ENCODE measurements at places on chromosomes 6 and 20. TPM values are rescaled to one million over a fixed set of nuclear protein-coding genes. Genes with fewer than 3 reads are reported as not detected.
A peak's percentile ranks its signal among the peaks of the same experiment; 100 is the strongest.

- H3K4me1 ChIP-seq = peaks cover 12% of the 10 kb centered on the region
- no peak overlapping the region for H3K4me3 ChIP-seq
- H3K36me3 ChIP-seq = no peaks in the 10 kb centered on the region
- H3K27ac ChIP-seq = no peak overlapping the region
- no peak for DNase-seq
These were observed 4.6 kb upstream of the CPXM1 start for GRCh38 chr20:2804852-2805688.

- DNase-seq = no peak
- H3K27ac ChIP-seq = no peak overlapping the region
- H3K4me3 ChIP-seq = no peak overlapping the region
- H3K36me3 ChIP-seq = no peaks in the 10 kb centered on the region
These were observed 812.6 kb downstream of the TENT5A start for GRCh38 chr6:80939898-80940297.

DNA sequence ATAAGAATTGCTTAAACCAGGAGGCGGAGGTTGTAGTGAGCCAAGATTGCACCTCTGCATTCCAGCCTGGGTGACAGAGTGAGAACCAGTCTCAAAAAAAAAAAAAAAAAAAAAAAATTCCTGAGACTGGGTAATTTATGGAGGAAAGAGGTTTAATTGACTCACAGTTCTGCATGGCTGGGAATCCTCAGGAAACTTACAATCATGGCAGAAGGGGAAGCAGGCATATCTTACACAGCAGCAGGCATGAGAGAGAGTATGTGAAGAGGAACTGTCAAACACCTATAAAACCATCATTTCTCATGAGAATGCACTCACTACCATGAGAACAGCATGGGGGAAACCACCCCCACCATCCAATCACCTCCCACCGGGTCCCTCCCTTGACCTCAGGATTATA, 1.8 kb upstream of the FKBP1A start:
- H3K4me3 ChIP-seq = no peak overlapping the region
- H3K4me1 ChIP-seq = peaks cover 34% of the 10 kb centered on the region
- H3K27ac ChIP-seq = no peak overlapping the region
- H3K27me3 ChIP-seq = no peaks in the 10 kb centered on the region
- DNase-seq = no peak

DNA sequence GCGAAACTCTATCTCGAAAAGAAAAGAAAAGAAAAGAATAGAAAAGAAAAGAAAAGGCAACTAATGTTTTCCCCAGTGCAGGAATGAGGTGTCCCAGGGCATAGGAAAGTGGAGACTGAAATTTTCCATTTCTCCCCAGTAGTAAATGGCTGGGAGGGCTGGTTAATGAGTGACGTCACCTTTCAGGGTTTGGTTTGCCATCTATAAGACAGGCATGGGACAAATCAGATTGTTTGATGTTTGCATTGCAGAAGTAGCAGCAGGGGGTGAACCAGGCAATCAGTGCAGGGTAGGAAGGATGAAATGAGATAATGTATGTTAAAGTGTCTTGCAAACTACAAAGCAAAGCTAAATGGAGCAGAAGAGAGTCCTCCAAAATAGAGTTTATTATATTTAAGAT, 533.4 kb downstream of the PKHD1 start:
- no peak overlapping the region for H3K4me3 ChIP-seq
- no peaks in the 10 kb centered on the region for H3K27me3 ChIP-seq
- H3K4me1 ChIP-seq = no peaks in the 10 kb centered on the region
- no peak overlapping the region for H3K27ac ChIP-seq

- H3K36me3 ChIP-seq = no peaks in the 10 kb centered on the region
- H3K4me3 ChIP-seq = no peak overlapping the region
- no peaks in the 10 kb centered on the region for H3K4me1 ChIP-seq
- DNase-seq = no peak
These were observed 146.2 kb downstream of the VEGFA start for GRCh38 chr6:43915986-43916923.

DNA sequence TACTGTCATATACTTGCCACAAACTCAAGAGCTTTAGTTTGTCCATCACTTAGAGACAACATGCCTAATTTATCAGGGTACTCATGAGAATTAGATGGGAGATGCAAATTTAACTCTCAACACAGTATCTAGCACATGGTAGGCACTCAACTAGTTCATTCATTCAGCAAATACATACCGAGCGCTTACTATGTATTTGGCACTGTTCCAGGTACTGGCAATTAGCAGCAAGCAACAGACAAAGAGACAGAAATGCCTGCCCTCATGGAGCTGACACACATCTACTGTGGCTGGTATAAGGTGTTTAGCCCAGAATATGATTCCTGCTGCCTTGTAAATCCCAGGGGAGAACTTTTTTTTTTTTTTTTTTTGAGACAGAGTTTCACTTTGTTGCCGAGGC, 4.8 kb downstream of the MICAL1 start:
- no peak for DNase-seq
- no peak overlapping the region for H3K27ac ChIP-seq
- peaks cover 63% of the 10 kb centered on the region for H3K4me1 ChIP-seq
- H3K36me3 ChIP-seq = peaks cover 18% of the 10 kb centered on the region
- H3K27me3 ChIP-seq = no peaks in the 10 kb centered on the region

DNA sequence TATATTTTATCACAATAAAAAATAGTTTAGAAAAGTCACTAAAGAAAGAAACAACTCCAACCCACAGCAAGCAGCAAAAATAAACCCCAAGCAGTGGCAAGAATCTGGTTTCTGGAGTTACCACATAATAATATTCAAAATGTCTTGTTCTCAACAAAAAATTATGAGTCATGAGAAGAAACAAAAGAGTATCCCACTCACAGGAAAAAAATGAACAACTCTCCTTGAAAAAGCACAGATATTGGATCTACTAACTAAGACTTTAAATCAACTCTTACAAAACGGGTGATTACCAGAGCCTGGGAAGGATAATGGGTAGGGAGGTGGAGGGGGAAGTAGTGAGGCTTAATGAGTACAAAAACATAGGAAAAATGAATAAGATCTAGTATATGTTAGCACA, 425.6 kb downstream of the PLCB1 start:
- no peak overlapping the region for H3K27ac ChIP-seq
- H3K4me3 ChIP-seq = no peak overlapping the region
- no peaks in the 10 kb centered on the region for H3K27me3 ChIP-seq
- no peaks in the 10 kb centered on the region for H3K36me3 ChIP-seq
- DNase-seq = no peak

GRCh38 chr6:439641-440167, 48.2 kb downstream of the IRF4 start:
- no peak overlapping the region for H3K4me3 ChIP-seq
- DNase-seq = no peak
- peaks cover 11% of the 10 kb centered on the region for H3K4me1 ChIP-seq
- no peaks in the 10 kb centered on the region for H3K27me3 ChIP-seq
- H3K27ac ChIP-seq = no peak overlapping the region

The DNMT3B gene
- polyA plus RNA-seq = not detected

- no peaks in the 10 kb centered on the region for H3K36me3 ChIP-seq
- no peak overlapping the region for H3K4me3 ChIP-seq
- no peaks in the 10 kb centered on the region for H3K4me1 ChIP-seq
These were observed 154.2 kb upstream of the QKI start for GRCh38 chr6:163260111-163260895.

GRCh38 chr6:68211242-68211795, 423.8 kb upstream of the ADGRB3 start:
- no peaks in the 10 kb centered on the region for H3K36me3 ChIP-seq
- no peaks in the 10 kb centered on the region for H3K27me3 ChIP-seq
- no peak overlapping the region for H3K4me3 ChIP-seq
- H3K4me1 ChIP-seq = no peaks in the 10 kb centered on the region
- no peak for DNase-seq

DNA sequence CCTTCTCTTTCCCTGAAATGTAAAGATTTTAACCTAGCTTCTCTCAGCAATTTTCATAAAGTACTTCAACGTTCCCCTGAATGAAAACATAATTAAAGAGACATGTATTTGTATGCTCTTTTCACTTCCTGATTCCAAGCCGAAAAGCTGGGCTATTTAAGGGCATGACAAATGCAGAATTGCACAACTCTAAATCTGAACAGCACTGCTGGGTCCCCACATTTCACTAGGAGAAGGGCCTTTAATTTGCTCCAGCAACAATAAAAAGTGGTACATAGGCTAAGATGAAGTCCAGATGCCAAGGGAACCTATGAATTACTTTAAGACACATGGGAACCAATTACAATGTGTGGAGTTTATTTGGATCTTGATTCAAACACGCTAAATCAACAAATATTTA, 42.0 kb downstream of the IRAK1BP1 start:
- H3K4me3 ChIP-seq = no peak overlapping the region
- H3K27ac ChIP-seq = no peak overlapping the region
- DNase-seq = no peak
- H3K27me3 ChIP-seq = no peaks in the 10 kb centered on the region
- no peaks in the 10 kb centered on the region for H3K4me1 ChIP-seq
- H3K36me3 ChIP-seq = no peaks in the 10 kb centered on the region

- H3K27me3 ChIP-seq = no peaks in the 10 kb centered on the region
- DNase-seq = no peak
- no peak overlapping the region for H3K4me3 ChIP-seq
- H3K36me3 ChIP-seq = no peaks in the 10 kb centered on the region
- H3K27ac ChIP-seq = no peak overlapping the region
These were observed 45.4 kb downstream of the PRND start for GRCh38 chr20:4767084-4767483.

The ZNF165 gene
- 0.96 TPM for polyA plus RNA-seq

- peaks cover 5% of the 10 kb centered on the region for H3K4me1 ChIP-seq
- H3K27ac ChIP-seq = no peak overlapping the region
- no peaks in the 10 kb centered on the region for H3K27me3 ChIP-seq
These were observed 24.5 kb downstream of the KCNK5 start for GRCh38 chr6:39204646-39205244.

DNA sequence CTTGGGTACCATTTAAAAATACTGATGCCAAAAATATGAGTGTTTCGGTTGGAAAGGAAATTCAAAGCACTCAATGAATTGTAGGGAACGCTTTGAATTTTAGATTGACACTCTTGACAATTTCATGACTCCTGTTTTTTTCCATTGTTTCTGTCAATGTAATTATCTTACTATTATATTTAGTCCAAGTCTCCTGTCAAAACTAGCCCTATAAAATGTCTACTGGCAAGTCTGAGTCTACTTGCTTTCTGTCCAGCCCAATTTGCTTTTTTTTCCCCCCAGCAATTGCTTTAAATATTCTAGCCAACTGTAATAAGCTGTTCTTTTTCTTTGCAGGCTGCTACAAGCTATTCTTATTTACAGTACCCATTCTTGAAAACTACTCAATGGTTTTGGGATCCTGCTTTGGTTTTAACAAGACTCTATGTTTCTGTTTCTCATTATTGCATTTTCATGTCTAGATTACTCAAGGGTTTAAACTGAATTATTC, 1103.9 kb upstream of the GJE1 start:
- H3K27me3 ChIP-seq = no peaks in the 10 kb centered on the region
- no peaks in the 10 kb centered on the region for H3K4me1 ChIP-seq
- H3K4me3 ChIP-seq = no peak overlapping the region
- no peaks in the 10 kb centered on the region for H3K36me3 ChIP-seq
- no peak for DNase-seq

DNA sequence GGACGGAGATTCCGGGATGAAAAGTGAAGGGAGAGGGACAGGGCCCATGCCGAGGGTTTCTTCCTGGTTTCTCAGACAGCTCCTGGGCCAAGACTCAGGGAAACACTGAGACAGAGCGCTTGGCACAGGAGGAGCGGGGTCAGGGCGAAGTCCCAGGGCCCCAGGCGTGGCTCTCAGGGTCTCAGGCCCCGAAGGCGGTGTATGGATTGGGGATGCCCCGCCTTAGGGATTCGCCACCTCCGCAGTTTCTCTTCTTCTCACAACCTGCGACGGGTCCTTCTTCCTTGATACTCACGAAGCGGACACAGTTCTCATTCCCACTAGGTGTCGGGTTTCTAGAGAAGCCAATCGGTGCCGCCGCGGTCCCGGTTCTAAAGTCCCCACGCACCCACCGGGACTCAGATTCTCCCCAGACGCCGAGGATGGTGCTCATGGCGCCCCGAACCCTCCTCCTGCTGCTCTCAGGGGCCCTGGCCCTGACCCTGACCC, 55.0 kb upstream of the HLA-A start:
- H3K27me3 ChIP-seq = no peaks in the 10 kb centered on the region
- peaks cover 15% of the 10 kb centered on the region for H3K4me1 ChIP-seq
- peak; percentile 49 for DNase-seq
- H3K36me3 ChIP-seq = no peaks in the 10 kb centered on the region

GRCh38 chr6:115078555-115078954, 735.7 kb upstream of the HS3ST5 start:
- H3K36me3 ChIP-seq = no peaks in the 10 kb centered on the region
- H3K27ac ChIP-seq = no peak overlapping the region
- no peaks in the 10 kb centered on the region for H3K27me3 ChIP-seq
- H3K4me3 ChIP-seq = no peak overlapping the region
- DNase-seq = no peak

The RCAN2 gene
- 0.21 TPM for polyA plus RNA-seq

DNA sequence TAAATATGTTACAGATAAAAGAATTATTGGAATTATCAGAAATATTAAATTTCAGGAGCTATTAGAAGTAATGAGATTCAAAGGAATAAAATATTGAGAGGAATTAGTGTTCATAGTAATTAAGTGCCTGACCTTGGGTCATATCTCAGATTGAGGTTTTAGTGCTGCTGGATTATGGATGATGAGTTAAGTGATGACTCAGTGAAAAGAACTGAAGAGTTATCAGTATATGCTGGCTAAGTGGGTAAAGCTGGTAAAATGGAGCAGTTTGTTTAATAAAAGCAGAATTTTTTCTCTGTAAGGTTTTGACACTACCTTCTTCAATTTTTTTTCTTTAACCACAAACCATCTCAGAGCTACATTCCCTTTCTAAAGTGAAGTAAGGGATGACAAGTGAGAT, 206.7 kb downstream of the MANEA start:
- no peak for DNase-seq
- no peaks in the 10 kb centered on the region for H3K27me3 ChIP-seq
- H3K27ac ChIP-seq = no peak overlapping the region
- no peaks in the 10 kb centered on the region for H3K36me3 ChIP-seq
- no peak overlapping the region for H3K4me3 ChIP-seq

The SDHAF4 gene
- polyA plus RNA-seq = 8.8 TPM

DNA sequence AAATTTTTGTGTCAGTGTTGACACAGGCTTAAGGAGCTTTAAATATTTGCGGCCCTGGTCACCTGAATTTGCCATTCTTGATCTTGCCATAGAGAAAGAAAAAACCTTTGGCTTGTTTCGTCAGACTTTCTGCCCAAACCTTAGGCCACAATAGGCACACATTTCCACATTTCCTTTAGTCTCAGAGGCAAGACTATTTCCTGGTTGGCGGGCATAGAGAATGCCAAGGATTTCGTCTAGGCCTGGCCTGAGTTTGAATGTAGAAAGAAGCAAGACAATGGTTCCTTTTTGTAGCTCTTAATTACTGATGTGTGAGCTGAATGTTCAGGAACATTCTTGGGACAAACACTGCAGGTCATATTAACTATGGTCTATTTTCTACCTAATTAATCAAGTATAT, 108.1 kb downstream of the TRMT11 start:
- no peak overlapping the region for H3K4me3 ChIP-seq
- H3K4me1 ChIP-seq = no peaks in the 10 kb centered on the region
- H3K27ac ChIP-seq = no peak overlapping the region
- no peaks in the 10 kb centered on the region for H3K27me3 ChIP-seq
- no peaks in the 10 kb centered on the region for H3K36me3 ChIP-seq
- DNase-seq = no peak

Measured in CD4-positive, alpha-beta memory T cell (primary cell).